Posterior cingulate gyrus (tissue), 11 donors: ENCODE measurements at places on chromosomes 6 and 20.

DNA sequence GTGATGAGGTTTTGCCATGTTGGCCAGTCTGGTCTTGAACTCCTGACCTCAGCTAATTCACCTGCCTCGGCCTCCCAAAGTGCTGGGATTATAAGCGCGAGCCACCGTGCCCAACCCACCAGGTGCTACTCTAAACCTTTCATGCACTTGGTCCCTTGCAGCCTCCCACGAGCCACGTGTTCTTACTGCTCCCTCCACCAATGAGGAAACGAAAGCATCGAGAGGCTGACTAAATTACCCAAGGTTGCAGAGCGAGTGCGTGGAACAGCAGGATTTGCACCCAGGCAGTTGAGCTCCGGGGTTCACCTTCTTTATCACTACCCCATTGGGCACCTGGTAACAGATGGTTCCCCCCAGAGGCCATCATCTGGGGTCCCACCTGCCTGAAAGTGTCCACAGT lies 208.3 kb downstream of the LY86 start:
- DNase-seq: no peak

GRCh38 chr20:54067606-54068174 lies 2.7 kb downstream of the BCAS1 start:
- no peak for DNase-seq

- DNase-seq: no peak
Observed at GRCh38 chr20:52410182-52410647, 218.6 kb upstream of the ZFP64 start.

GRCh38 chr20:22257912-22258311 lies 326.5 kb downstream of the FOXA2 start:
- no peak for DNase-seq

DNA sequence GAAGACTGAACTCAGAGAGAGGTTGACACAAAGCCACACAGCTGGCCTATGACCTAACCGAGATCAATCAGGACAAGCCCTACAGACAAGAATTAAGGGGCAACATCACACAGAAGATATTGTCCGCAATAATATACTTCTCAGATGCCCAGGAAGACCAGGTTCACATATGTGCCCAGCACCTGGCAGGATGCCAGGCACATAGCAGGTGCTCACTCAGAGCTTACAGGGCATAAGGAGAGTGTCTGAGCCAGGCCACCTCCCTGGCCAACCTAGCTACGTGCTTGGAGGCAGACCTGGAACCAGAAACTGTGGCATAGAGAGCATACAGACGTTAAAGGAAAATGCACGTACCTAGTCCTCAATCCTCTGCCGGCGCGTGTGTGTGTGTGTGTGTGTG lies 87.0 kb upstream of the LRFN2 start:
- DNase-seq: no peak

DNA sequence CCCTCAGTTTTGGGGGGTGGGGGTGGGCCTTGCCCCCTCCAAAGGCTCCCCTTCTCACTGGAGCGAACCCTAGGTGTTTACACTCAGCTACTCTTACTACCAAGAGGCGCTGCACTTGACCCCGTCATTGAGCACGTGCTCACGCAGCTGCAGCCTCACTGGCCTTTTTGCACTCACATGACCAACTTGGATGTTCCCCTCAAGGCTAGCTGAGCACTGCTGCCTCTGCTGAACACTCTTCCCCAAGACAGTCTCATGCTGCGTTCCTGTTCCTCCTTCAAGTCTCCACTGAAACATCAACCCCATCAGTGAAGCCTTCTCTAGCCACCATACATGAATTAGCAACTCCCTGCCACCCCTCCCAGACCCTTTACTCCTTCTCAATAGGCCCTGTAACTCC lies 4.0 kb downstream of the SOD2 start:
- no peak for DNase-seq

DNA sequence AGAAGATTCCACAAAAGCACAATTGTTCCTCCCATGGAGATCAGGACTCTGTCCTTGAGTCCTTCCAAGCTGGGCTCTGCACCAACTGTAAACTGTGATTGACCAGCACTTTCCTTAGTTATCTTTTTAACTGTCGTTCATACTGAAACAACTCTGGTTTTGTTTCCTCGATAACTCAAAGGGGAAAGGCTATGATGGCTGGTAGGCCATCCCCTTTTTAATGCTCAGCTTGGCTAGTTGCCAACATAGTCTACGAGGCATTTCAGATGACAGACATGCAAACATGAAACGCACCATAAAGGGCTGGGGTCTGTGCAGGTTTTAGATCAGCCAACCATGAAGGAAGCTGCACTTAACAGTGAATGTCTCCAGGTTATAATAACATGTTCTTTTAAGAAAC lies 497.1 kb upstream of the ARID1B start:
- DNase-seq: no peak

- DNase-seq: no peak
Observed at GRCh38 chr6:38570750-38571149, 69.0 kb downstream of the BTBD9 start.

DNA sequence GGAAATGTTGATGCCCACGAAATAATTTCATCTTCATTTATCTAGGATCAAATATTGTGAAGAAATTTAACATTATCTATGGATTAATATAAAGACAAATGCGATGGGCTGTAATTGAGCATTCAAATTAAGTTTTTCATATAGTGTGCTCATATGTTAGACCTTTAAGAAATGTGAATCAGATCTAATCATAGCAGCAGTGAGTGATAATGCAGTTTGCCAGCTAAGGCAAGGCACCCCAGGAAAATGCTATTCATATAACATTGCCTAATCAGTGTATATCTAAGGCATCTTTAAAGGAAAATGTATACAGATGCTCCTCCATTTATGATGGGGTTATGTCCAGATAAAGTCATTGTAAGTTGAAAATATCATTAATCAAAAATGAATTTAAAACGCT lies 135.2 kb downstream of the KCNQ5 start:
- DNase-seq: no peak

DNA sequence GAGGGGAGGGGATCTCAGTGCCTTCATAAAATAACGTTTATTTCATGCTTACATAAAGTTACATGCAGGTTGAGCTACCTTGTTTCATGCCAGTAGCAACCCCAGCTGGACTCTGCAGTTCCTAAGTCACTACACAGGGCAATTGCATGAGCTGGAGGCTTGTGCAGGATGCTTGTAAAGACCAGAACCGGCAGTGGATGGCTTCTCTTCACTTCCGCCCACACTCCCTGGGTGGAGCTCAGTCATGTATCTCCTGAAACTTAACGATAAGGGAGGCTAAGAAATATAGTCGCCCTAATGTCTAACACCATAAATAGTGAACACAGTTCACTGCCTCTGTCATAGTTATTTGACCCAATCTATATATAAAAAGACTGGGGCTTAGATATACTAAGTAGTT lies 99.4 kb upstream of the RAB32 start:
- DNase-seq: no peak

DNA sequence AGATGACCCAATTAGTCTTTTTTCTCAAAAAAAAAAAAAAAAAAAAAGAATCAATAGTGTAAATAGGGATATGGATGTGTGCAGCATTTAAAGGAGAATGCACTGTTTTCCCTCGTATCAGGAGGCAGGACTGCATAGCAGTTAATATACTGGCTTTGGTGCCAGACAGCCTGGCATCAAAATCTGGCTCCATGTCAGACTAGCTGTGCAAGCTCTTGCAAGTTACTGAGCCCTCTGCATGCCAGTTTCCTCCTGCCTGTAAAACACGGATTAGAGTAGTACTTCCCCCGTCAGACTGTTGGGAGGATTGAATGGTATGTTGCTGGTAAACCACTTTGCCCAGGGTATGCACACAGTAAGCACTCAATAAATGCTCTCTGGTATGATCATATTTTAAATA lies 594.2 kb upstream of the CHD6 start:
- DNase-seq: no peak

GRCh38 chr6:142482249-142482648 lies 180.4 kb downstream of the ADGRG6 start:
- no peak for DNase-seq

DNA sequence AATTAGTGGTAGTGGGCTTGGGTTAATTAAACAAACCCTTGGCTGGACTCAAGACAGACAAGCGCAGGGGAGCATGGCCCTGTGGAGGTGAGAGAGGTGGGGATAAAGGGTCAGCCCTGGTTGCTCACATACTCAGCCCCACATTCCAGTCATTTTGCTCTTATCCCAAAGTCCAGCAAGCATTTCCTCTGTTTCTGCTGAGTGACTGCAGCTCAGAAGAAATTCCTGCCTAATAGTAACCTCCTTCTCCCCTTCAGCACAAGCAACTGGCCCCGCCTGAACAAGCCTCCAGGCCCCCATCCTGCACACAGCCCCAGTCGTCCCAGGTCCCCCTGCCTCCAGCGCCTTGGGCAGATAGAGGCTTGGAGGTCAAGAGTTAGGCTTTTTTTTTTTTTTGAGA lies 3.6 kb upstream of the TFEB start:
- no peak for DNase-seq

GRCh38 chr20:49303065-49303552 lies 25.3 kb upstream of the ZNFX1 start:
- no peak for DNase-seq

GRCh38 chr20:63567386-63568169 lies 6.5 kb downstream of the HELZ2 start:
- no peak for DNase-seq

DNA sequence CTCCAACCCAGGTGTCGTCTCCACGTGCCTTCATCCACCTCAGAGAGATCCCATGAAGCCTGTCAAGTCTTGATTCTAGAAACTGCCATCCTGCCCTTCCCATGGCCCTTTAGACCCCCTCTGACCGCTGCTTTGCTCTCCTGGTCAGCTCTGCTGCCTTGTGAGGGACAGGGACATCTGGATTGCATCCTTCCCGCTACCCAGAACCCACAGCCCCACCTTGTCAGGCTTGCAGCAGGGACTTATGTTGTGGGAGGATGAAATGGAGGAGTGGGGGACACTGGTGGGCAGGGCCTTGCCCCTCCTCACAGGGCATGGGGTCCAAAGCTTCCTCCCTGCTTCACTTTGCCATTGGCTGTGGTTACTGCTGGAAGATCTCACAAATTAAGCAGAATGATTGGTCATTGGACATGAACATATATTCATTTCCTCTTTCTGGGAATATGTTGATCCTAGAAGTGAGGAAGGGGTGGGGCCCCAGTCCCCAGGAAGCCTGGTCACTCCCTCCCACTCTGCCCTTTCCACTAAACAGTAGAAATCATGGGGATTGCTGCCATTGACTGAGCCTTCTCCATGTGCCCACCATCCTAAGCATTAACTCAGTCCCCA lies 4.5 kb downstream of the GLP1R start:
- no peak for DNase-seq

DNA sequence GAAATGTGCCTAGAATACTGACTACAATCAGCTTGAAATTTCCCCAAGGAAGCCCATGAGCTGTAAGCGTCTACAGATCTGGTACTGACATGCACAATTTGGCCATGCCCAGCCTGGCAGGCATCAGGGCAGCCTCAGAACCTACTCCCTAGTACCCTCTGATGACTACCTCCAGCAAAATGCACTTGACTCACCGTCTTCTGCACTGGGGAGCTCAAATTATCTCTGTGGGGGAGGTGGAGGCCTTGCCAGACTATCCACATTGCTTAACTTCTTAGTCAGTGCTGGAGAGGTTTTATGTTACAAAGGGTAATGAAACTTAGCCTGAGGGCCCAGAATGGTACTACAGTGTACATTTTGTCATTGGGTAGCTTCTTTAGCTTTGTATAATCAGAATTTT lies 126.0 kb upstream of the ADGRF1 start:
- no peak for DNase-seq

GRCh38 chr6:14865531-14866100 lies 380.3 kb upstream of the JARID2 start:
- no peak for DNase-seq

- no peak for DNase-seq
Observed at GRCh38 chr6:48401016-48401415, 290.0 kb upstream of the PTCHD4 start.

- DNase-seq: no peak
Observed at GRCh38 chr6:154041001-154041400, 2.0 kb downstream of the OPRM1 start.

GRCh38 chr6:5724911-5725310 lies 281.8 kb downstream of the NRN1 start:
- DNase-seq: no peak

GRCh38 chr20:41991412-41991811 lies 373.2 kb upstream of the CHD6 start:
- no peak for DNase-seq

DNA sequence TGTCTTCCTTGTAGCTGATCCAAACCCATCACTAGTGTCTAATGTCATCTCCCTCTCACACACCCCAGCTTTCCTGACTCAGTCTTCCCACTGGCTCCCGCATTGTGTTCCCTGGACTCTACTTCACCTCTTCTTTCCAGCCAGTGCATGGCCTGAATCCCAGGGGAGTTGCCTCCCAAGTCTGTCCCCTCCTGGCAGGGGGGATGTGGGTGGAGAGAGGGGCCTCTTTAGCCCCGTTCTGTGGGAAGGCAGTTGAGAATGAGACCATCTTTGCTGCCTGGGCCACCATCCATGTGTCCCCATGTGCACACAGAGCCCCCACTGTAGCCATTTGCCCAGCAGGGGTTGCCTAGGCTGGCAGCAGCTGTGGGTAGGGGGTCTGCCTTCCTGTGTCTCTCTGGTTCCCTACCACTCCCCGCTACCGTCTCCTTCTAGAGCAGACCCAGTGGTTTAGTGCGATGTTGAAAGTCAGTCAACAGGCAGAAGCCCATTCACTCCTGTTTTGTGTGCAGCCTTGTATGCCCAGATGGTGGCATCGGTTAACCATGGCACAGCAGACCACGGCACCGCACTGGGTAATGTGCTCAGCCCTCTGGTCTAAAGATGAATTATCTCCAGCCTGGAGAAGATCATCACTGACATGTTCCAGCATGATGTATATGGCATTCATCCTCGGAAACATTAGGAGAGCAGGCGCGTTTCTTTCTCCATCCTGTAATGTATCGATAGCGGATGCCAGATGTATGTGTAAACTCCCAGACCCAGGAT lies 178.8 kb upstream of the SNX9 start:
- DNase-seq: no peak

DNA sequence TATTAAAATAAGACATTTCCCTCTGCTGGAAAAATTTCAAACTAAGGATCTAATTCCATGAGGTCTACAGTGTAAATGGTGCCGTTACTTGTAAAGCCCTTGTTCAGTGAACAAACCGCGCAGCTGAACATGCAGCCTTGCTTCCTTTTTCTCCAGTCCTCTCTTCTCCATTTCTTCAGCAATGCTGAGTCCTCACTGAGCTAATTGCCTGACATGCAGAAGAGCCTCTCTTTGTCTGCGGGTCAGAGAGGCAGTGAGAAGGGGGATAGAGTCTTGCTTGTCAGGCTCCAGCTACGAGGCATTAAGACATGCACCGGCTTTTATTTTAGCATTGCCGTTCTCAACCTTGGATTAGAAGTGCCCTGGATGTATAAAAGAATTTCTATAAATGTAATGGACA lies 25.7 kb downstream of the ZDHHC14 start:
- DNase-seq: no peak

DNA sequence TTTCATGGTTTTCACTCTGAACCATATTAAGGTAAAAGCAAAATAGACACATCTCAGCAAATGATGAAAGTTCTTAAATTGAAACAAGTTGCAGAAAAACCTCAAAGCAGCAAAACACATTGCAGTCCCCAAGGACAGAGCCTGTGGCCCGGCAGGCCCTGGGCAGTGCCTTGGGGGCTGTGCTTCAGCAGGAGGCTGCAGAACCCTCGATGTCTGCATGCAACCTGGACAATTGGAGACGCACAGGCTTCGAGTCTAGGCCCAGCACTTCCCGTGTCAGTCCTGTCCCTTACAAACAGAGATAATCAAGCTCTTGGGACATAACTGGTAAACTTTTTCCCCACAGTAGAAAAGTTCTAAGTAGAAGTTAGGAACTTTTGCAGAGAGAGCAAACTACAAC lies 9.2 kb downstream of the PYGB start:
- DNase-seq: no peak
